DMS153 (cell line): ENCODE measurements at places on chromosomes 5 and 9.

GRCh38 chr5:83306572-83307241 is 164.8 kb upstream of the VCAN start:
- no peak for DNase-seq

- DNase-seq = no peak
Measured at GRCh38 chr5:14041528-14042192, 97.2 kb upstream of the DNAH5 start.

- no peak for DNase-seq
Measured at GRCh38 chr5:176366232-176366894, 1.1 kb downstream of the ARL10 start.

DNA sequence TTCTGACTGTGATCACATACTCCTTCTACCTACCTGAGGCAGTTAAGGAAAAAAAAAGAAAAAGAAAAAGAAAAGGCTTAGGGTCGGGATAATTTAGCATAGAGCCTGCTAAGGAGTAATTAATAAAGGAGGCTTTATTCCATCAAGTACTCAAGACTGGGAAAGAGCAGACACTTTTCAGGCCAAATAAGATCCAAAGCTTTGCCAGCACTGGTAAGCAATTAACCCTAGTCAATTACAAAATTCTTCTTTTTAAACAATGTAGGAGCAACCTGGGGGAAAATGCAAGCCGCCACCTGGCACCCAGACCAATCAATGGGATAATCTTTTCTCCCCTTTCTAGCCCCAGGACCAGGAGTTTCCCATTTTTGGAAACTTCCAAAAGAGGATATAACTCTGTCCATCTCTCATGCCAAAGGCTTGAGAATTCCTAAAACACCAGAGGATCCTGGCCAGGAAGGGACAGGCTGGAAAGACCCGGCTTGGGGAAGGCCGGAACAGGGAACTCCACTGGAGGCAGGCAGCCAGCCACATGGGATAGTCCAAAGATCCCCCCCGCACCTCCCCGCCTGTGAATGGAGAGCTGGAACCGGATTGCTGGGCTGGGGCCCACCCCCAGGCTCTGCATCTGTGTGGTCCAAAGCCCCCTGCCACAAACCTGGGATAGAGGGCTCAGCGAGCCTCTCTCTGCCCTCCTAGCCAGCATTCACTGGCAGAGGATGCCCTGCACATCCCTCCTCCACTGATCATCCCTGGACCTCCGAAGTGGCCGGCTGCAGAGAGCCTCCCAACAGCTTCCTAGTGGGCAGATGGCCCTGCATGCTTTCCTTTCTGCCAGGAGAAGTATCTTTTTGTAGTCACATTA is 117.8 kb downstream of the ZNF354C start:
- no peak for DNase-seq

DNA sequence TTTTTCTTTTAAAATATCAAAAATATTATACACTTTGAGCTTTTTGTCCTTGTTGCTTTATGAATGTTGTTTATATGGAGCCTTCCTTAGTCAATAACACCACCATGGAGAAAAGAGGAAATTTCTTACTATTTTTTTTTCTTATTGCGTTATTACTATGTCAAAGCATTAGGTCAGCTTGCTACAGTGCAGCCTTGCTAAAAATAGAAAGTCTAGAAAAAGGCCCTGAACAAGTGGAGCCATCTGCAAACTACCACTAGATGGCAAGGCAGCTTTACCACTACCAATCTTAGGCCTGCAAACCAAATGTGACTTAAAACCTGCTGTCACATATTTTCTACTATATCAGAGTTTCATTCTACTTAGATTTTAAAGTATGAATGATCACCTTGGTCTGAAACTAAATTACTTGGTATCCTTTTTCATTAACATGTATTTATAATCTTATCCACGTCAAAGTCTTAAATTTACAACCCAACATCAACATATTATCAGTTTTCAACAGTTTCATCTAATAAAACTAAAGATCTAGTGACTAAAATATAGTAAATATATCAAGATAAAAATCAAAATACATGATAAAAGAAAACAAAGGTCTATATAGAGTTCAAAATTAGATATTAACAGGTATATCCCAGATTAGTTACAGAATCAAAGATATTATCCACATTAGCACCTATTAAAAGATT is 113.1 kb upstream of the ACOT12 start:
- DNase-seq = peak; percentile 34

DNA sequence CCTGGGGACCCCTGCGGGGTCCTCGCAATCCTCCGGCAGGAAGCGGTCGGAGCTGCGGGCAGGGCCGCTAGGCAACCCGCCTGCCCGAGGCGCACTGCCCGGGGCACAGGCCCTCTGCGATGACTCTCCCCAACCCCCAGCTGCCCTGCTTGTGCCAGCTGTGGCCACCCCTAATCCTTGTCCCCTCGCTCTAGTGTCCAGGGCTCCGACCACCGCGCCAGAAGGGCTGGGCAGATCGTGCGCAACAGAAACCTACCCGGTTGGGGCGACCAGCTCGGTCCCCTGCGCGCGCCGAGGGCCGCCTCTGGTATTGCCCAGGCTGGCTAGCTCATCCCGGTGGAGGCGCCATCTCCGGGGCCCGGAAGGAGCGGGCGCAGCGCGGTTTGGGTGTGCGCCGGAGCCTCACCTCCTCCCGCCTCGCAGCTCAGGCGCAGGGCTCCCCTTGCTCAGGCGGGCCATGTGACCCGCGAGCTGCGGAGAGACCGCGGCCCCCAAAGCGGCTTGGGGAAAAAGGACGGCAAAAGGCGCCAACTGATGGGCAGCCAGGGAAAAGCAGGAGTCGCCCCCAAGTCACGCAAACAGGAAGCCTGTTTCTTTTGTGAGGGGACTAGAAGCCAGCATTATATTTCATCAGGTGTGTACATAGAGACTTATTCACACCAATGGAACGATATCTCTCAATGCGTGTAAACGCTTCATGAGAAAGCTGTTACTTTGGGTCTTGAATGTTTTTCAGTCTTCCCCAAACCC is 46.8 kb upstream of the RNF20 start:
- peak; percentile 72 for DNase-seq

DNA sequence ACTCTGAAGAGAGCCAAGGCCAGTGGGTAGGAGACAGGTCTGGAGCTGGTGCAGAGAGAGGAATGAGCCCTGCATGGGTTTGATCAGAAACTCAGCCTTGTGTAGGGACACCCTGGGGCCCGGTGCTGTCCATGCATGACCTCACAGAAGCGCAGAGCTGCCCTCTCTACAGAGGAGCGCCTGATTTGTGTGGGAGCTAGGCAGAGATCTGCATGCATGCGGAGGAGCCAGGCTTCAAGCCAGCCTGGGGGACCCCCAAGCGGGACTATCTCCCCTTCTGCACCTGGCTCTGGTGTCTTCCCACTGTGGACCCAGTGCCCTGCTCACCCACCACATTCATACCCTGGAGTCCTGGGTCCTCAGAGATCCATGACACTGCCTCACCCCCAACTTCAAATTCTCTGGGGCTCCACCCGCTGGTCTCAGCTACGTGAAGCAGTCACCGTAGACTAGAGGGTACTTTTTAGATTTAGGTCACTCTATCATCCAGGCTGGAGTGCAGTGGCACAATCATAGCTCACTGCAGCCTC is 2.6 kb upstream of the LCN2 start:
- DNase-seq = no peak

DNA sequence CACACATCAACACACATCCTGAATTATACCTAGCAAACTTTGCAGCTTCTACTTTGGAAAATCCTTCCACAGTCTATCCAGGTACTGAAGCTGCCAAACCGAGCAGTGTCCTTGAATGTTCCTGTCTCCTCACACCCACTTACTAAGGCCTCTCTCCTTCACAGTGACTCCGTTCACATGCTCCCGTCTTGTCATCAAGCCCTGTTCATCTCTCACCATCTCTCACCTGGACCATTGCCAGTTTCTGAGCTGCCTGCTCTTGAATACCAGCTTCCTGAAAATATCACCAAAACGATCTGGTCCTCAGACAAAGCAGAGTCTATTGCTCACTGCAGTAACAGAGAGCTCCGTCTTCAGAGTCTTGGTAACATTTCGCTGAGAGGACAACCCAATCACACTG is 57.4 kb downstream of the GCNT1 start:
- DNase-seq = peak; percentile 8

DNA sequence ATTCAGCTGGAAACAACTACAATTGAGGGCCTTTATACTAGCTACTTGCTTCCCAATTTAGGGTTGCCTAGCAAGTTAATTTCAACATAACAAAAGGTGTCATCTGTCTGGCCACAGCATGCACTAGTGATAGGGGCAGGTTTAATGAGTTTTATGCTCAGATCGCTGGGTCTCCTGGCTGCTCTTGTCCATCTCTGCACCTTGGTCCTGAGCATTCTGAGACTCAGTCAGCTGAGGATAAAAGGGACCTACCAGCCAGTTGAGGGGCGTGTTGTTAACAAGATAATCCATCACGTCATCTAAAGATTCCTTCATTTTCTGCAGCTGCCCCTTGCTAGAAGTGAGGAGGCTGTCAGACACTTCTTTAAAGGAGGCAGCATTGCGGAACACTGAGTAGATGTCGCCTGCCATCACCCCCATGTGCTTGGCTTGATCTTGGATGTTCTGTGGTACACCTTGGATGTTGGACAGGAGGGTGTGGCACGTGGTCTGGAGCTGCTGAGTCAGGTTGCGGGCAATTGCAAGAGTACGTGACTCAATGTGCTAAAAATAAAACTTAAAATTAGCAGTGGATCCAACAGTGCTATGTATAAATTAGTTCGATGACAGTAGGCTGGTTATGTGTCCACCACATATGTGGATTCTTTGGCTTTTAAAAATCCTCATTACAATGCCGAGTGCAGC is 11.0 kb downstream of the PLIN2 start:
- no peak for DNase-seq

- no peak for DNase-seq
Measured at GRCh38 chr9:107177857-107178256, 105.2 kb upstream of the RAD23B start.

GRCh38 chr5:140633021-140633471 is at the start of gene CD14:
TSS of gene CD14 (minus strand) at chr5:140633175. CDS start at chr5:140633071, 104 bp downstream.
- no peak for DNase-seq

DNA sequence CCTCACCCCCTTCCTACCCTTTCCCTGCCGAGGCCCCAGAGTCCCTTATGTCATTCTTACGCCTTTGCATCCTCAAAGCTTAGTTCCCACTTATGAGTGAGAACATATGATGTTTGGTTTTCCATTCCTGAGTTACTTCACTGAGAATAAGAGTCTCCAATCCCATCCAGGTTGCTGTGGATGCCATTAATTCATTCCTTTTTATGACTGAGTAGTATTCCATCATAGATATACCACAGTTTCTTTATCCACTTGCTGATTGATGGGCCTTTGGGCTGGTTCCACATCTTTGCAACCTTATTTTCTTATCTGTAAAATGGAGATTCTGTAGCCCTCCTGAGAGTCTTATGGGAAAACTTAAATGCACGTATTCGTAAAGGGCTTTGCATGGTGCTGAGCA is 36.8 kb downstream of the CRB2 start:
- no peak for DNase-seq

DNA sequence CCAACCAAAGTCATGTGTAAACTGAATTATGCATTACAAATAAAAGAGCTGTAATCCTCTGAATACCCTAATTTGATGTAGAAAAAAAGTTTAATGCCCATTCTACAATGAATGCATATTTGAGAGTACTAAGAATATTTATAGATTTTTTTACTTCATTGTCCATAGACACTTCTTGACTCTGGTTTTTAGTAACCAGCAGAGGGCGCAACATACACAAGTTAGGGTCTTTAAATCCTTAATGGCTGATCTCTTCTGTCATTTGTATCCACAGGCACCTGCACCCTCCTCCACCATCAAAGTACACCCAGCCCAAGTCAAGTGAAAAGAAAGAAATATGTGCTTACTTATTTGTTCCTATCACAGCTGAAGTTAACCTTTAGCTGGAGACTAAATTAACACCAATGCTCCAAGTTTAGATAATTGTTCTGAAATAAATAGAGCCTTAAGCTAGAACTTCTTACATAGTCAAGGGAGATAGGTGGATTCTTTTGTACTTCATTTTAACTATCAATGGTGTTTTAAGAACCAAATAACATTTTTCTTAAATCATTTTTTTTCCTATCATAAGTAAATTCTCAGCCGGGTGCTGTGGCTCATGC is 524.2 kb upstream of the DAB2 start:
- DNase-seq = peak; percentile 74

GRCh38 chr5:130050585-130050984 is 146.3 kb downstream of the CHSY3 start:
- no peak for DNase-seq

DNA sequence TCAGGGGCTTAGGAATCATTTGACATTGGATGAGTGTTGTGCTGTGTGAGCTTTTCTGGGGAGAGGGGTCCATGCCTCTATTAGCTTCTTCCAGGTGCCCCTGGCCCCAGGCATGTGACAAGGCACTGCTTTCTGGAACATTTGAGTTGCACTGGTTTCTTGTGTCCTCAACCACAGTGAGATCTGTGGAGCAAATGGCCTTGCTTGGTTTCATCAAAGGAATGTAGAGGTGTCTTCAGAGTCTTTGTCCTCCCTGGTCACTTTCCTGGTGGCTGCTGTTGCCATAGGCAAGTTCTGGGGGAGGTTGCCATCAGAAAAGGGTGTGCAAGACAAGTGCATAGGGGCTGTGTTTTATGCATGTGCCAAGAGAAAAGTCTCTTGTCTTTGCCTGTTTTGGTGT is 157.5 kb downstream of the MACROH2A1 start:
- DNase-seq = no peak

- DNase-seq = no peak
Measured at GRCh38 chr9:111023128-111023527, 15.1 kb downstream of the LPAR1 start.

DNA sequence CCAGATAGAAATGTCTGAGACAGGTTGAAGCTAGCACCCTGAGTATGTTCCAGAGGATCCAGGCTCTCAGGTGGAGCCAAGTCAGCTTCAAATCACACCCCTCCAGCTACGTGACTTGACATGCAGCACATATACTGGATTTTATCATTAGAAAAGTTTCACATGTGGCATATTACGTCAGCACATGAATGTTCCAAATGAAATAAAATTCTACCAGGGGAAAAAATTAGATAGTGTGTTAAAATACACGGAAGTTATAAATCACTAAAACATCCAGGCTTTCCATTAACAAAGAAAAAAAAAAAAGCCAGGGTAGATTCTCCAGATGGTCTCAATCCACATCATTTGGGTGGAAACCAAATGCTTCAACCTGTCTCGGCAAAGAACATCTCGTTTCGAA is 251.6 kb downstream of the MPDZ start:
- DNase-seq = no peak

GRCh38 chr5:126002222-126002897 is 420.8 kb upstream of the GRAMD2B start:
- peak; percentile 8 for DNase-seq

GRCh38 chr5:169083394-169084018 is 217.4 kb downstream of the SLIT3 start:
- DNase-seq = no peak

- DNase-seq = no peak
Measured at GRCh38 chr5:42990892-42991291, 49.2 kb downstream of the ANXA2R start.

GRCh38 chr5:54753034-54753433 is 232.4 kb downstream of the ESM1 start:
- no peak for DNase-seq

GRCh38 chr5:73214996-73215395 is 42.0 kb downstream of the TMEM174 start:
- peak; percentile 52 for DNase-seq
